ENCODE measurements at places on chromosomes 11 and 22. TPM values are rescaled to one million over a fixed set of nuclear protein-coding genes. Genes with fewer than 3 reads are reported as not detected.

Gene SLC43A3
- 95.1 TPM for total RNA-seq

GRCh38 chr22:43388420-43388851, 23.4 kb upstream of the MPPED1 start:
- DNase-seq, result peak; percentile 93

DNA sequence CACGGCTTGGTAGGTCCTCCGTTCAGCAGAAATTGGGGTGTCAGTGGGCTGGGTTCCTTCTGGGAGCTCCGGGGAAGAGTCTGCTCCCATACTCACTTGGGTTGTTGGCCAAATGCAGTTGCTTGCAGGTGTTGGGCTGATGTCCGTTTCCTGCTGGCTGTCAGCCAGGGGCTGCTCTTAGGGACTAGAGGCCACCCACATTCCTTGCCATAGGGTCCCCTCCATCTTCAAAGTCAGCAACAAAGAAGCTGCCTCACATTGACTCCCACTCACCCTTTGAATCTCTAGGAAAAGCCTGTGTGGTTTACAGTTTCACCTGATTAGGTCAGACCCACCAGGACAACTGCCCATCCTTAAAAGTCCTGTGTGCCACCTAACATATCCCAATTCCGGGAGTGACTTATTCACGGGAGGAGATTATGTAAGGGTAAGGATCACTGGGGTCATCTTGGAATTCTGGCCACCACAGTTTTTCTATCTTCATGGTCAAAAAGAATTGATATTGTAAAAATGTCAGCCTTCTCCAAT, 43.0 kb downstream of the TPCN2 start:
- no peak for DNase-seq

DNA sequence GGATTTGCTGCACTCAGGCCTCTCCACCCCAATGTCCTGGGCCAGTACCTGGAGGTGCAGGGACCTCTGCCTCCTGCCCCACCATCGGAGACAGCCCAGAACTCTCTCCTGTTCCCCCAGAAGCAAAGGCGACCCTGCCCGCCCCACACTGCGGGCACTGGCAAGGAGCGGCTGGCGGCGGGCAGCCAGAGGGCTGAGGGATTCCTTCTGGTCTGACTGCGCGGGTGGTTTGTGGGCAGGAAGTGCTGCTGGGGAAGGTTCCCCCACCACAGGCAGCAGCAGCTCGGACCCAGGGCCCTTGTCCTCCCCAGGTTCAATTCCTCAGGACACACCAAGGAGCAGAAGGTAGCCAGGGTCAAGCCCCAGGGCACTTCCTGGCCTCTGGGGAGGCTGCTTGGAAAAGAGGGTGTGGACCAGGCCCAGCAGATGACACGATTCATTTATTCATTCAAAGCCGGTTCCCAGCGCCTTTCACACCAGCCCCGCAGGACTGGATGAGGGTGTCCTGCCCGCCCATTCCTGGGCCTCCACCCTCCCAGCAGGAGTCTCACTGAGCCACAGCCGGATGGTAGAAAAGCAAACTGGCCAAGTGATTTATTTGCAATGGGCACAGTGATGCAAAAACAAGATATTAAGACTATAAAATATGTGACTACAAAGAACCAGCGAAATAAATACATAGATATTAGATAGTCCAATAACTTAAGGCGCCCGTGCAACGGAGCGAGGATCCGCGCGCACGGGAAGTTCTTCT, 1.2 kb downstream of the PHLDA2 start:
- DNase-seq, result no peak

- no peak for DNase-seq
These were observed 871 bp upstream of the TOLLIP start for GRCh38 chr11:1310318-1310687.

DNA sequence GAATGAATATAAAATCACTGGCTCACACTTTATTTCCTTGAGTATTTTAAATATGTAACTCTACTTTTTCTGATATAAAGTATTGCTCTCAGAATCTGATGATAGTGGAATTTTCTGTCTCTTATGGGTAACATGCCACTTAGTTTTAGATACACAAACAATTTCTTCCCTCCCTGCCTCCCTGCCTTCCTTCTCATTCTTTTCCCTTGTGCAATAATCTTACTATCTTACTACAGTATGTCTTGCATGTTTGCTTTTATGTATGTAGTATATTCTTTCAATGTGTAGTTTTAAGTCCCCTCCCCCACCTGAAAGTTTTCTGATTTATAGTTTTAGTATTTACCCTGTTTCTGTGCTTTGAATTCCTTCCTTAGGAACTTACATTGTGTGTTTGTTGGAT, 48.4 kb downstream of the INSC start:
- no peak for DNase-seq

Gene DCPS
- total RNA-seq, result 10.8 TPM

Gene MS4A6A
- 196 TPM for total RNA-seq

Gene WEE1
- 17.5 TPM for total RNA-seq

GRCh38 chr11:27459191-27459590, 13.4 kb downstream of the LGR4 start:
- no peak for DNase-seq

Gene IRF7
- total RNA-seq, result 29.1 TPM

DNA sequence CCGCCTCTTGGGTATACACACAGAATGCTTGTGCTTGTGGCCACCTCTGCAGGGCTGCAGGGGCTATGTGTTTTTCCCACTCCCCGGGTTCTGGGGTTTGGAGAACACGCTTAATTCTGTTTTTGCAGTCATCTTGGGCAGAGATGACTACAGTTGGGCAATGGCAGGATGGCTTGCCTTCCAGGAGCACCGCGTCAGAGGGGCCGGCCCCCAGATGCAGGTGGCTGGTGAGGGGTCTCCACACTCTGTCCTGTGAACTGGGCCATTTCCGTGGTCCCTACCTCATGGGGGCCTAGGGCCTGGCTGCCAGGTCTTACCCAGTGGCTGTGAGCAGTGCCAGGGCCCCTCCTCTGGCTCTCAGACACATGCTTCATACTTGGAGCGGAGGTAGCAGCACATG, 68.3 kb downstream of the CTTN start:
- DNase-seq, result no peak

Gene SLC5A4
- 1.1 TPM for total RNA-seq

DNA sequence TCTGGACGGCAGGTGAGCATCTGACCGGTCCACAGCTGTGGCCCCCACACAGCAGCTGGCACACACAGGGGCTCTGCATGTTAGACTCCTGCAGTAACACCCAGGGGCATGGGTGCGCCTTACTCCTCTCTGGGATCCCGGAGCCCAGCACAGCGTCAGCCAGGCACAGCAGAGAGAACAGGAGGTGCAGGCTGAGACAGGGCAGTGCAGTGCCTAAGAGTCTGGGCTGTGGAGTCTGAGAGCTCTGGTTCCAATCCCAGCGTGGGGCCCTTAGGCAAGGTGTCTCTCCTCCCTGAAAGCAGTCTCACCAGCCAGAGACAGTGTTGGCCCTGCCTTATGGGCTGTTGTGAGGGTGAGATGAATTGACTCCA, 2.3 kb downstream of the NUDT8 start:
- DNase-seq, result no peak
